ENCODE measurements at places on chromosomes 11 and 22.

DNA sequence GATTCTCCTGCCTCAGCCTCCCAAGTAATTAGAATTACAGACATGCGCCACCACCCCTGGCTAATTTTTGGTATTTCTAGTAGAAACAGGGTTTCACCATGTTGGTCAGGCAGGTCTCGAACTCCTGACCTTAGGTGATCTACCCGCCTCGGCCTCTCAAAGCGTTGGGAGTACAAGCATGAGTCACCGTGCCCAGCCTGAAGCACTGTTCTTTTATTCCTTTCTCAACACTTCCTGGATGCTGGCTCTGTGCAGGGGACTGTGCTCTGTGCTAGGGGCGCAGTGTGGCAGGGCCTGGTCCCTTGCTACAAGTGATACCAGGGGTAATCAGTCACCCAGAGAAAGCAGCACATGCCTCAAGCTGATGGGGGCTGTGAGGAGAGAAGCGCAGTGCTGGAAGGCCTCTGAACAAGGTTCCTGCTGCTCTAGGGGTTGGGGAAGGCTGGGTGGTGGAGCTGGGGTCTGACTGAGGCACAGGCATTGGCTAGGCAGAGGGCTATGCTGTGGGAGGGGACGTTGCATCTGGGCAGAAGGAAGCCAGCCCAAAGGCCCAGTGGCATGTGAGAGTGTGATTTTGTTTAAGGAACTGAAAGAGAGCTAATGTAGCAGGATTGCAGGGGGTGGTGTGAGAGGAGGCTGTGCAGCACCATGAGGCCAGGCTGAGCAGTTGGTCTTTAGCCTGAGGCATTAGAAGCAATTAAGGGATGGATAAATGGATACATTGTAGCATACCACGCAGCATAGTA lies 42.5 kb downstream of the CABIN1 start:
- no peak for DNase-seq

DNA sequence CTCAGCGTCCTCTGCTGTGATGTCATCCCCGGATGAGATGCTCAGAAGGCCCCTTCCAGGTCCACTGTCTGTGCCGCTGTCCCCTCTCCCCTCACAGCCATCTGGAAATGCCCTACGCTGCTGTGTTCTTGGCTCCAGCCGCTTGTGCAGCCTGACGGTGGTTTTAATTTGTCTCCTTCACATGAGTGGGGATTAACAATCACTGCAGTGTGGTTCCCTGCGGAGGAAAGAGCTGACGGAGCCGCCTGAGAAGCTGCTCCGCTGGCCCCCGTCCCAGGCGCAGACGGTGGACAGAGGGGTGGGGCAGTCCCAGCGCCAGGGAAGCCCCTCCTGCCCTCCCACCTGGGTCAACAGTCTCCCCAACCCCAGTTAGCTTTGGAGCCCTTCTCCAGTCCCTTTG lies 67.5 kb upstream of the PHF21B start:
- no peak for DNase-seq

GRCh38 chr11:103078710-103079109 lies 13.2 kb downstream of the DCUN1D5 start:
- no peak for DNase-seq

- no peak for DNase-seq
Observed at GRCh38 chr11:110716361-110716760, 4.1 kb upstream of the ARHGAP20 start.

GRCh38 chr22:36764641-36765040 lies 11.3 kb downstream of the IFT27 start:
- no peak for DNase-seq

DNA sequence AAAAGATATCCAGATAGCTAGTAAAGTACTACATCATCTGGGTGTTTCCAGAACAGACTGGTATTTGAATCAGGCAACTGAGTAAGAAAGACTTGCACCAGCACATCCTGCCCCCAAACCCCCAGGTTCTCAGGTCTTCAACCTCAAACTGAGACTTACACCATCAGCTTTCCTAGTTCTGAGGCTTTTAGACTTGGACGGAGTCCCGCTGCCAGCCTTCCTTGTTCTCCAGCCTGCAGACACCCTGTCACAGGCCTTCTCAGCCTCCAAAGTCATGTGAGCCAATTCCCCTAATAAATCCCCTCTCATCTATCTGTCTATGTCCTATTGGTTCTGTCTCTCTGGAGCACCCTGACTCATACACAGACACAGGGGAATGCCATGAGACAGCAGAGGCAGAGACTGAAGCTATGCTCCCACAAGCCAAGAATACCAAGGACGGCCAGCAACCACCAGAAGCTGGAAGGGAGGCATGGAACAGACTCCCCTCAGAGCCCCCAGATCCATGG lies 10.9 kb downstream of the SMCO4 start:
- DNase-seq: no peak

DNA sequence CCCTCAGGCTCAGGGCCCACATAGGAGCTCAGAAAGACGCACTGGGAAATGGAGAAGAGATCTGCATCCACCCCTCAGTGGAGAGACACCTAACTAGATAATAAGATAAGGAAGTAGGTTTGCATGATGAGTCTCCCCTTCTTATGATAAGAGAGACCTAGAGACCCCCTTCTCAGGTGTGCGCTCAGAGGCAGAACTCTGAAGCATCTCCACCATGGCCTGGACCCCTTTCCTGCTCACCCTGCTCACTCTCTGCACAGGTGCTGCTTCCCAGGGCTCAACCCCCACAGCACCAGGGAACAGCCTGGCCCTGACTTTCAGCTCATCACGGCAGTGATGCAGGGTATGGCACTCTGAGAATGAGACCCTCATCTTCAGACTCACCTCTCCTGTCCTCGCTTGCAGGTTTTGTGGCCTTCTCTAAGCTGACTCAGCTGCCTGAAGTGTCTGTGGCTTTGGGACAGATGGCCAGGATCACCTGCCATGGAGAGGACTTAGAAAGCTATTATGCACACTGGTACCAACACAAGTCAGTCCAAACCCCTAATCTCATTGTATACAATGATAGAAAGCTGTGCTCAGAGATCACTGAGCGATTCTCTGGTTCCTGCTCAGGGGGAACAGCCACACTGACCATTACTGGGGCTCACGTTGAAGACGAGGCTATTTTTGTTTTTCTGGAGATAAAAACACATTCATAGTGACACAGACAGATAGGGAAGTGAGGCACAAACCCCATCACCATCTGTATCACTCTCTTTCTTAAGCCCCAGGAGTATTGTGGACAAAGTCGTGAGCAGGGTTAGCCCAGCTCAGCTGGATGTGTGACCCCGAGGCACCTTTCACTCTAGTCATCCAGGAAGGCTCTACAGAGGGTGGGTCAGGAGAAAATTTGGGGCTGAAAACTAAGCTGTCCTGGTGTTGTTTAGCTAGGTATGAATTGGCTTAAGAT lies 29.7 kb upstream of the IGLL5 start:
- no peak for DNase-seq

- no peak for DNase-seq
Observed at GRCh38 chr11:78731027-78731426, 156.4 kb upstream of the NARS2 start.

- DNase-seq: no peak
Observed at GRCh38 chr11:113182288-113182687, 132.1 kb upstream of the TTC12 start.

DNA sequence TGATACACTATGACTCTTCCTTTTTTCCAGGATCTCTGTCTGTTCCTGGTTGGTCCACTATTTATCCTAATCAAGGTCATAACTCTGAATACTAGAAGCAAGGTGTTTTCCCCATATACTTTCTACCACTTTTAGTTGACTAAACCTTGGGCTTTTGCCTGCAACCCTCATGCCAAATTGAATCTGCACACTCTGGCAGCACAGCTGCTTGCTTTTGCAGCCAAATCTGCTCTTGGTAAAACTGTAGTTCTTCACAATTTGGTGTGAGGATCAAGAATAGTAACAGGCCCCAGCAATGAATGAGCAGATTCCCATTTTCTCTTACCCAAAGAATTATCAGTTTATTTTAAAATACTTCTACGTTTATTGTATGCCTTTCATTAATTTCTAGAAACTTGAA lies 586.5 kb upstream of the CNTN5 start:
- DNase-seq: no peak

DNA sequence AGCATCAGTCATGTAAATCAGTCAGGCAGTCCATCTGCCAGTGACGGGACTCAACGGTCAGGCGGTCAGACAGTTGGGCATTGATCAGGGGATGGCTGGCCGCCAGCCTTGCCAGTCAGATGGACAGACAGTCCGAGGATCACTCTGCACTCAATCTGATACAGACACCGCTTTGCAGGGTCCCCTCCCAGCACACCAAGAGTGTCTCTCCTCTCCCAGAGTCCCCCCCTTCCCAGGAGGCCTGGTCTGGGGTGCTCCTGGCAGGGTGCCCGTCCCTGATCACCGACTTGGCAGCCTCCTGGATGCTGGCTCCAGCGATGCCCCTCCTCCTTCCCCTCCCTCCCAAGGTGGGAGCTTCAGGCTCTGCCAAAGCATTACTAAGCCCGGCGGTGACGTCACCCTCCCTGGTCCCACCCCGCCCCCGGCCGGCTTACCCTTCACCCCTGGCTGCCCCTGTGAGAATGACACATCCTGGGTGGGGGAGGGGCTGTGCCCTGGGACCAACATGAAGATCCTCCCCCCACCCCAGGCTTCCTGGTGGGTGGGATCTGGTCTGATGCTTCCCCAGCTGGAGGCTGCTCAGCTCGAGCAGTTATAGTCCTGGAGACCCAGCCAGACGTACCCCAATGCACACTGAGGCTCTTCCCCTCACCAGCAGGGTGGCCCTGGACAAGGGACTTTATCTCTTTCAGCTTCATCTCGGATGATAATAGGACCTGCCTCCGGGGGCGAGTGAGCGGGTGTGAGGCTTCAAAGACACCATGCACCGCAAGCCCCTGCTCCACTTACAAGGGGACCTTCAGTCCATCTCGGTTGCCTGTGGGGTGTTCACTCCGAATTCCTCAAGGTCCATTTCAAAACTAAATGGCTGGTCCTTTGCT lies 69.2 kb downstream of the CD82 start:
- peak; percentile 37 for DNase-seq

- no peak for DNase-seq
Observed at GRCh38 chr11:3665336-3666022, 5.7 kb downstream of the CHRNA10 start.

GRCh38 chr11:15471048-15471894 lies 356.5 kb downstream of the INSC start:
- no peak for DNase-seq

GRCh38 chr11:92314499-92314898 lies 89.9 kb downstream of the FAT3 start:
- DNase-seq: no peak

DNA sequence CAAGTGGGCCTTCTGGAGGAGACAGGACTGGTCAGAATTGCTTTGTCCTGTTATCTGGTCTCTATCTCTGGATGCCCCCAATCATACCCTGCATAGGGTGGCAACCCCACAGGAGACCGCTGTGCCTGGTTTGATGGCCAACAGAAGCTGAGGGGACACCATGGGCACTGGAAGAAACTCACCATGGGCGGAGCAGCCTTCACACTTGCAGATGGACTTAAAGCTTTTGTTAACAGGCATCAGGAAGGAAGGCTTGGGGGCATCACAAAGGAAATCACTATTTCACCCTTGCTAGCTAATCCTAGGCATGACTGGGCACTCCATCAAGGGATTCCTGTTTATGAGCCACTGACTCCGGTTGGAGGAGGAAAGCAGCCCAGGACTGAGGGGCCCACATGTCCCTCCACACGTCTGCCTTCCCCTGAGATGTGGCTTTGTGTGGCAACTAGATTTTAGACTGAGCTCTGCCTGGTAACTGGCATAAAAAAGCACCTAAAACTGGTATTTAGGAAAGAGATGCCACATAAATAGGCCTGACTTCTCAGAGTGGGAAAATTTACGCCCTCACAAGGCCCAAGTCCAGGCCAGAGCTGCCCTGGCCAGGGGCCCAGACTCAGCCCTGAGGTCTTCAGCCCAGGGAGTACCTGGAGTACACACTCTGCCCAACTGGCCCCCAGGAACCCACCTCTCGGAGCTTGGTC lies 57.0 kb upstream of the LYVE1 start:
- no peak for DNase-seq
